Activated gamma-delta T cell treated with Interleukin-2 at 50 U/mL for 16 hours (primary cell): ENCODE measurements at places on chromosomes 16 and 17.

- no peak for DNase-seq
Observed at GRCh38 chr16:86960266-86960665, 356.9 kb downstream of the C16orf95 start.

- DNase-seq = no peak
Observed at GRCh38 chr16:51392521-51393187, 241.6 kb upstream of the SALL1 start.

- DNase-seq = no peak
Observed at GRCh38 chr16:50831751-50832150, 89.9 kb downstream of the CYLD start.

DNA sequence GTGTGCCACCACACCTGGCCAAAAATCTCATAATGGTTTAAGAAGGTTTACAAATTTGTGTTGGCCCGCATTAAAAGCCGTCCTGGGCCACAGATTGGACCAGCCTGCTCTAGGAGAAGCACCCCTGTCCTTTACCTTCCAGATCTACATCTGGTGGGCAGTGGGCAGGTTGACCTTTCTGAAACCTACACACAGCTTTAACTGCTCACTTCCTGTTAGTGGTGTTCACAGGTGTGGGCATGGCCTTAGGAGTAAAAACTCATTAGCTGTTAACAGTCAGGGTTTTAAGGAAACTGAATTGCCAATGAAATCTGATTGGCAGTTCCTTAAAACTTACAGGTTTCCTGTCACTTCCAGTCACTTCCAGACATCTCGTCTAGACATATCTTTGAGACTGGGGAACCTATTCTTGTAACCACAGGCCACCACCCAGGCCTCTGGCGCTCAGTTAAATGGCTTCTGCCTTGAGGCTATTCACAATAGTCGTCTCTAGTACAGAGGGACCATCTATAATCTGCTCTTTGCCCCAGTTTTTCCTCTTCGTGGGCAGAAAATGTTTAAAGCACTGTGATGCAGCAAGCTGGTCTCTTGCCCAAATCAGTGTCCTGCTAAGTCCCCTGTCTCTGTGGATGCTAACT, 29.3 kb downstream of the GNGT2 start:
- DNase-seq = no peak

GRCh38 chr17:34714475-34715410, 135.4 kb downstream of the TMEM132E start:
- no peak for DNase-seq

DNA sequence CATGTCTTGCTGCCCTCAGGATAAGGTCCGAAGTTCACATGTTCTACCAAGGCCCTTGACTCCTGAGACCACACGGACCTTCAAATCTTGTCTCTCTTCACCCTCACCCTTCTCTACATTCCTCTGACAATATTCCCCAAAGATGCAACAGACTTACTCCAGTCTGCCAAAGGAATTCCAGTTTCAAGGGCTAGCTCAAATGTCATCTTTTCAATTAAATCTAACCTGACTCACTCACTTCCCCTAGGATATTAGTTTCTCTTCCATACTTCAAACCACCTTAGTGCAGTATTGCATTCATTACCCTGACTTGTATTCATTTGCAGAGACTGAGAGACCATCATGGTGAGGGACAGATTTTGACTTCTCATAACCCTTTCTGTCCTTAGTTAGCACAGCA, 59.6 kb upstream of the ADCY9 start:
- DNase-seq = no peak

DNA sequence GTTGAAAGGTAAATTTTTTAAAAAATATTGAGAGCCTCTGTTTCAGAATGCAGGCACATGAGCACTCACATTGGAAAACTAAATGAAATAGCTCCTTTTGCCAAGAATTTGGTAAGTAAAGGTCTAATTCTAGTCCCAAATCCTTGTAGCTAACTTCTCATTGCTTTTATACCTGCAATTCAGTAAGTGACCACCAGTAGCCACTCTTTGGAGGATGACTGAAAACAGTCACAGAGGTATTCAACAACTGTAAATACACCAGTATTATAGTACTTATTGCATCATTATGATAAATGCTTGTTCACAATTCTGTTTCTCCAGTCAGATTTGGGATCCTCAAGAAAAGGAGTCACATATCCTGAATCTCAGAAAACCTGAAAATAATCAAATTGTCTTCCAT, 562.4 kb upstream of the CDH11 start:
- no peak for DNase-seq
